NCI-H524 treated with DMSO at 0.1 percent for 48 hours (cell line): ENCODE measurements at places on chromosomes 1 and 21.
A peak's percentile ranks its signal among the peaks of the same experiment; 100 is the strongest.

DNA sequence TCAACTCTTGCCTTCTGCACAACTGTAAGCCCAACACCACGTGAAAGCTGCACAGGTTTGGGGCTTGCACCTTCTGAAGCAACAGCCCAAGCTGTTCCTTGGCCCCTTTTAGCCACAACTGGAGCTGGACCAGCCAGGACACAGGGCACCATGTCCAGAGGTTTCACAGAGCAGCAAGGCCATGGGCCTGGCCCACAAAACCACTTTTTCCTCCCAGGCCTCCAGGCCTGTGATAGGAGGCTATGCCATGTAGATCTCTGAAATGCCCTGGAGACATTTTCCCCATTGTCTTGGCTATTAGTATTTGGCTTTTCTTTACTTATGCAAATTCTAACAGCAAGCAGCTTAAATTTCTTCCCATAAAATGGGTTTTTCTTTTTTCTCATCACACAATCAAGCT is 126.1 kb downstream of the SLC44A5 start:
- no peak for DNase-seq

- DNase-seq, result no peak
Observed at GRCh38 chr1:203306965-203307541, 1.7 kb downstream of the BTG2 start.

- DNase-seq, result no peak
Observed at GRCh38 chr1:163774401-163774945, 452.7 kb downstream of the NUF2 start.

- no peak for DNase-seq
Observed at GRCh38 chr1:6762060-6762459, 23.2 kb upstream of the CAMTA1 start.

DNA sequence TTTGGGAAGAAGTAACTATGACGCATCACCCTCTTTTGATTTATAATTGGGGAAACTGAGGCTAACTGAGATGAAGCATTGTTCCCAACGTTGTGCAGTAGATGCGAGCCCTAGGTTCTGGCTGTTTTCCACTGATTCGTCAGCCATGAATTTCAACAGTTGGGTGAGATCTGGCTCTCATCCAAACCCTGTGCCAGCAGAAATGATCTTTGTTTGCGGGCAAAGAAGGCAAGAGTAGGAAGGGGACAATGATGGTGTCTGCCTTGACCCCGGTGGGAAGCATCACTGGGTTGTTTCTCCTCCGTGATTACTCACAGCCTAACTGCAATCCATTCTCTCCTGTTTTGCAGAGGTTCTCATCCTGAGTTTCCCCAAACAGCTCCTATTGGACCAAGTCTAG is 142.3 kb downstream of the MIS18A start:
- DNase-seq, result no peak

DNA sequence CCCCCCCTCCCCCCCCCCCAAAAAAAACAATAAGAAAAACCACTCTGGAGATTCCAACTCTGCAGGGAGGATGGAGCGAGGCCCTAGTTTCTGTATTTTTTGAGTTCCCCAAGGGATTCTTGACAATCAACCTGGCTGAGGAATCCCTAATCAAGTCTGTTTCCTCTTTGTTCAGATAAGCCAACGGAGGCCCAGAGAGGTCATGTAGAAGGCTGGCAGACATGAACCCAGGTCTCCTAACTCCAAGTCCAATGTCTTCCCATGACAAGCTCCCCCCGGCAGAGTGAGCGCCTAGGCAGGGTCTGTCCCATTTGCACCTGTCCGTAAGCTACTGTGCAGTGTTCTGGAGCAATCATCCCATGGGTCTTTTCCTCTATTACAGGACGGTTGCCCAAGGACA is 39.5 kb downstream of the LRRC71 start:
- no peak for DNase-seq

- no peak for DNase-seq
Observed at GRCh38 chr1:213782941-213783672, 204.7 kb upstream of the PROX1 start.

- no peak for DNase-seq
Observed at GRCh38 chr1:109091078-109091838, 694 bp downstream of the TMEM167B start.

GRCh38 chr1:6460301-6461050 is 5.5 kb downstream of the TNFRSF25 start:
- DNase-seq, result no peak

DNA sequence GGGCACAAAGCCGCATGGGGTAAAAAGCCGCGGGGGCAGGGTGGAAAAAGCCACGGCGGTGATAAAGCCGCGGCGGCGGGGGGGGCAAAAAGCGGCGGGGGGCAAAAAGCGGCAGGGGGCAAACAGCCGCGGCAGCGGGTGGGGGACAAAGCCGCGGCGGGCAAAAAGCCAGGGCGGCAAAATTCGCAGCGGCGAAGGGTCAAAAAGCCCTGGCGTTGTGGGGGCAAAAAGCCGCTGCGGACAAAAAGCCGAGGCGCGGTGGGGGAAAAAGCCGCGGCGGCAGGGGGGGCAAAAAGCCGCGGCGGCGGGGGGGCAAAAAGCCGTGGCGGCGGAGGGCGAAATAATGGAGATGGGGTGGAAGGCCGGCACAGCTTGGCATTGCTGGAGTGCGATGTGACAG is 3902.9 kb downstream of the SRGAP2C start:
- DNase-seq, result no peak

- no peak for DNase-seq
Observed at GRCh38 chr21:46454634-46455390, 3.9 kb upstream of the DIP2A start.

GRCh38 chr1:6922096-6922931 is 137.1 kb downstream of the CAMTA1 start:
- DNase-seq, result no peak

GRCh38 chr21:32878661-32879060 is 107.1 kb upstream of the PAXBP1 start:
- no peak for DNase-seq

- no peak for DNase-seq
Observed at GRCh38 chr21:45511661-45512431, 30.4 kb downstream of the SLC19A1 start.

- no peak for DNase-seq
Observed at GRCh38 chr1:115545096-115545720, 96.6 kb upstream of the VANGL1 start.

- DNase-seq, result no peak
Observed at GRCh38 chr1:36484099-36484498, 1.4 kb upstream of the CSF3R start.

GRCh38 chr1:26702680-26703038 is 6.8 kb downstream of the ARID1A start:
- no peak for DNase-seq

- no peak for DNase-seq
Observed at GRCh38 chr1:201706109-201706508, 122.8 kb upstream of the IPO9 start.

DNA sequence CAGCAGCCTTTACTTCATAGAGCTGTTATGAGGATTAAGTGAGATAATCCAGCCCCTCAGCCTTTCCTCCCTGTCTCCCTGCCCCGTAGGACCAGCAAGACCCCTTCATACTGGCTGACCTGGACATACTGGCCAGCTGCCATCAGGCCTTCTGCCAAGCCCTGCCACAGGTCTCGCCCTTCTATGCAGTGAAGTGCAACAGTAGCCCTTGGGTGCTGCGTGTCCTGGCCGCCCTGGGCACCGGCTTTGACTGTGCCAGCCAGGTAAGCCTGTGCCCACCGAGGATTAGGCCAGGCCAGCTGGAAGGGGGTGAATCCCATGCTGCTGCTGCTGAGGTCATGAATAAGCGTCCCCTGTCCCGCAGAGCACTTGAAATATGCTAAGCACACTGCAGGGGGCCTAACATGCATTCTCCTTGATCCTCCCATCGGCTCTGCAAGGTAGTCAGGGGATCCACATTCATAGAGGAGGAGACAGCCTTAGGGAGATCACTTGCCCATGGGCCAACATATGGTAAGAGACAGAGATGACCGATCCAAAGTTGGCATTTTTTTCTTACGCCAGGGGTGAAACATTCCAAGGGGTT is 73.3 kb upstream of the TINAGL1 start:
- DNase-seq, result peak; percentile 18

GRCh38 chr1:167003711-167004110 is 14.6 kb downstream of the MAEL start:
- no peak for DNase-seq

- no peak for DNase-seq
Observed at GRCh38 chr1:19648689-19649088, 4.6 kb downstream of the NBL1 start.

DNA sequence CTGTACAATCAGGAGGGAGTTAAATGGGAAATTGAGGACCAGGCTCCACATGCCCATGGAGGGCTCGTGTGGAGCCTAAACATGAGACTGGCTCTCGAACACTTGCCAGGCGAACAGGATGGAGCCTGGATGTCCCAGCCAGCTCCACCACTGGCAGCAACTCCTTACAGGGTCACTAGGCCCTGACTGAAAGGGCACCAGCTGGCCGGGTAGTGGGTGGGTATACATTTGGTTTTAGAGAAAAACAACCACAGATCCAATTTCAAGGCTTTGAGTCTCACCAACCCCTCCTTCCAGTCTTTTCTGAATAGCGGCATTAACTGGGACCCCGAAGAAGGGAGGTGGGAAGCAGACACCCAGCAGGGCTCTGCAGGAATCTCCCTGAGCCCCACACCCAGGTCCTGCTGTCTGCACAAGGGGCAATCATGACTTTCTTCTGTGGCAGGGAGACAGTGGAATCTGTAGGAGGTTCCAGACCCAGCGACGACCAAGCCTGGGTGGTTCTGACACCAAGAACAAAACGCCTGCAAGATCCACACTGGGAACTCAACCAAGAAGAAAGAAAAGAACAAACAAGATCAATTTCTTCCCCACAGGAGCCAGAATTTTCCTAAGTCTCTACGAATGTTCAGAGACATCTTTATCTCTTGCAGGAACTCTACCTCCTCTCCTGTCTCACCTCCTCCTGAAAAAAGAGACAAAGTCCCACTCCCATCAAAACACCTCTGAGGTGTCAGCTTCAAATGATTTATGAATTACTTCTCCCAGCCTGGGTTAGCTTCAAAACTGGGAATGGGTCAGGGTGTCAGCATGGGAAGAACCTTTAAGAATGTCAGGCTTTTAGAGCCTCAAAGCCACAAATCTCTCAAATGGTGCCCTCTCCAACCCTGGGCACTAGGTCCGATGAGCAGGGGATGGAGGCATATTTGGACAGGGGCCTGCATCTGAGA is 26.5 kb upstream of the SRP9 start:
- no peak for DNase-seq

- DNase-seq, result no peak
Observed at GRCh38 chr1:241215203-241215602, 141.8 kb downstream of the RGS7 start.

DNA sequence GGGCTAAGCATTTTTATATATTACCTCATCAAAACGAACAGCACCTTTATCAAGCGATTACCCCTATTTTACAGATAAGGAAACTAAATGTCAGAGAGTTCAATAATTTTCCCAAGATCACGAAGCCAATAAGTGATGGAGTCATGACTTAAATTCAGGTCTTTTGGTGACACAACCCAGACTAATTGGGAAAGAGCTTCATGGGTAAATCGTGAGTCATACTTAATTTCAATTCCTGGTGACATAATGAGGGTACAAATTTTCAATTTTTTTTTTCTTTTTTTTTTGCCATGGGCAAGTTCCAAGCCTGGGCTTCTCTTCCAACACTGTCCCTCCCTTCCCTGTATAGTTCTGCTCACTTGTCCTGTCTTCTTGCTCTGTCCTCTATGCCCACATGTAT is 30.1 kb upstream of the IL10 start:
- DNase-seq, result no peak

DNA sequence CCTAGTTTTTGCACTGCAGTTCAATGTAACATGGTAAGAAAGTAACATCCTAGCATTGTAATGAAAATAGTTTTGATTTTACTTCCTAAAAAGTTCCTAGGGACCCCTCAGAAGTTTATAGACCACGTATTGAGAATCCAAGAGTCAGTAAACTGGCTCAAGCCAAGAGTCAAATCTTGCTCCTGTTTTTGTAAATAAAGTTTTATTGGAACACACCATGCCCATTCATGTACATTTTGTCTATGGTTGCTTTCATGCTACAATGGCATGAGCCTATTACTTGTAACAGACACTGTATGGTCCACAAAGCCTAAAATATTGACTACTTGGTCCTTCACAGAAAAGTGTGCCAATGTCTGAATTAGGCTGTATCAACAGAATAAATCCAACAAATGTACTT is 301.0 kb downstream of the LMO4 start:
- no peak for DNase-seq

DNA sequence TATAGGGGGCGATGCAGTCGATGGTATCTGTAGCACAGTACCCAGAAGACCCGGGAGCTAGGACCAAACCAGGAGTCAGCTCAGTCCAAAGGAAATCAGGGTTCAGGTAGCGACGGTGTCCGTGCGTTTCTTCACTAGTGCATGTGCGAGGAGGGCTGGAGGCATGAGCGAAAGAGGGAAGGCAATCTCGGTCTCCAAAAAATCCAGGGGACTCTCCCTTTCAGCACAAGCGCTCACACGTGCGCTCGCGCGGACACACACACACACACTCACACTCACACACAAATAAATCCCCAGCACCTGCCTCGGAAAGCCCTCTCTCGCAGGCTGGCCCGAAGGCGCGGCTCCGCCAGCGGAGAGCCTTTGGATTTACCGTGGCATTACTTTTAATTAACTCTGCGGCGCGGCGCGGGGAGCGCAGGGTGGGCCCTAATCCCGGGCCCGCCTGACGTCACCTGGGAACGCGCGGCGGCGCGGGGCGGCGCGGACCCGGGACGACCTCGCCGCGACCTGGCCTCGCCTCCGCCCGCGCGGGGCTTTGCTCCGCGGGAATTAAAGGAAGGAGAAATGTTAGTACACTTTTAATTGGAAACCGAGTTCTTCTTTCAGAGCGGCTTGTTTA is 121.2 kb downstream of the LMX1A start:
- DNase-seq, result peak; percentile 67

DNA sequence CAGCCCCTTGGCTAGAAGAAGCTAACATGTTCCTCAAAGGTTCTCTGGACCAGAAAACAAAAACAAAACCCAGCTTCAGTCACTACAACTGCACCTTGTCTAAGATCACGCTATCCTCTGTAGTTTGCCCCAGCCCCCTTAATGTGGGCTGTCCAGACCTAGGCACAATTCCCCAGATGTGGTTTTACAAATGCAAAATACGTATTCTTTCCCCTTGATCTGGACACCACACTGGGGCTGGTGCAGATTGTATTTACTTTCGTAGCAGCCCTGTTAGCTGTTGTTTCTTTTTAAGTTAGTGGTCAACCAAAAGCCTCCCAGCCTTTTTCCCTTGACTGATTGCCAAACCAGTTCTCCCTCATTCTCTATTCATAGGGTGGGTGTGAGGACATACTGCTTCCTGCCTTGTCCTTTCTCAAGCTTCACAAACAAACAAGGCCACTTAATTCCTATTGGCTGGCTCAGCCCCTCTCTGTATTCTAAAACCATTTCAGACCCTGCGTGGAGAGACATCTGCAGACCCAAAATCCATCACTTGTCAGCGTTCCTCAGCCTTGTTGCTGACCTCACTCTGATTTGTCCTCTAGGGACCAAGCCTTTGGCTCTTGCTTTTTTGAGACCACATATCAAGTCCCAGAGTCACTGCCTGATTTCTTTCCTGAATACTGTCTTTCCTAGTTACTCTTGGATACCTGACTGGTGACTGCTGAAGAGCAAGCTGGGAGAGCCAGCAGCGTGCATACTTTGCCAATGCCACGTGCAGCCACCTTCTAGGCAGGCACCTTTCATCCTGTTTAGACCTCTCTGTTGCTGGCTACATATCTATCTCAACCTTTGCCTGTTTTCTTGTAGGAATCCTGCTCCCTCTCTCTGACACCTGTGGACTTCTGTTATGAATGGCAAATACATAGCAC is 96.4 kb upstream of the RAB3GAP2 start:
- DNase-seq, result no peak
